Stimulated activated CD8-positive, alpha-beta memory T cell treated with anti-CD3 and anti-CD28 coated beads, Interleukin-12 subunit alpha, Interleukin-12 subunit beta, amount 100 ng/mL, for 4 hours (primary cell): ENCODE measurements at places on chromosomes 11 and 22.

DNA sequence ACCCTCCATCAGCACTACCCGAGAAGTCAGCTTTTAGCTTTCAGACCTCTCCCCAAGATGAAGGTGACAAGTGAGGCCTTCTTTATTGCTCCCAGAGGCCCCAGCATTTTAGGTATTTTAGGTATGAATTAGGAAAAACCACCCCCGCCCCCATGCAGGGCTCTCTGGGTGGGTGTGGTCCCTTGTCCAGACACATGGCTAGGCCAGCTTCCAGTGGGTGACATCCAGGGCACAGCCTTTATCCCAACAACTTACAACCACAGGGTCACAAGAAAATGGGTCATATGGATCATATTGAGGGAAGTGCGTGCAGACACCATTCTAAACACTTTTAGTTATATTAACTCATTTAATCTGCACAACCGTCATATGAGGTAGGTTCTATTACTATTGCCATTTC is 42.1 kb downstream of the RIBC2 start:
- no peak for DNase-seq

DNA sequence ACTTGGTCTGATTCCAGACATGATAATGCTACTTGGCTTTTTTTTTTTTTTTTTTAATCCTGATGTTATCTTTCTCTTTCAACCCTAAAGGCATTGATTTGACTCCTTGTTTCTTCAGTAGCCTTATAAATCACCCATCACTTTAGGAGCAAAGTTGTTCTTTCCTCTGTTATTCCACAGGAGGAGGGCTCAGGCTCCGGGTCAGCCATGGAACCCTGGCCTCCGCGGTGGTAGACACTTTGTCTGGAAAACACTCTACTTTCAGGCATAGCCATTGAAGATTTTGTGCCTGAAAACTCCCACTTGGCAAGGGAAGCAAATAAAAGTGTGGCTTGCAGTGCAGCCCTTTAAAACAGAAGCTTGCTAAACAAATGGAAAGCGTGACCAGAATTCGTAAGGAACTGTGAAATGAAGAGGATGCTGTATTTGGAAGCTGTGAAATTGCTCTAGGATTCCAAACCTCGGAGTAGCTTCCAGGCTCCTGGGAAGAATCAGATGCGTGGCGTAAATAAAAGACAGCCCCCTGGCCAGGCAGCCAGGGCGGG is 44.9 kb downstream of the ARHGAP8 start:
- DNase-seq = no peak

GRCh38 chr11:65338676-65339075 is 5.0 kb downstream of the DPF2 start:
- no peak for DNase-seq

- DNase-seq = no peak
Observed at GRCh38 chr22:43926349-43926710, 2.7 kb downstream of the PNPLA3 start.

DNA sequence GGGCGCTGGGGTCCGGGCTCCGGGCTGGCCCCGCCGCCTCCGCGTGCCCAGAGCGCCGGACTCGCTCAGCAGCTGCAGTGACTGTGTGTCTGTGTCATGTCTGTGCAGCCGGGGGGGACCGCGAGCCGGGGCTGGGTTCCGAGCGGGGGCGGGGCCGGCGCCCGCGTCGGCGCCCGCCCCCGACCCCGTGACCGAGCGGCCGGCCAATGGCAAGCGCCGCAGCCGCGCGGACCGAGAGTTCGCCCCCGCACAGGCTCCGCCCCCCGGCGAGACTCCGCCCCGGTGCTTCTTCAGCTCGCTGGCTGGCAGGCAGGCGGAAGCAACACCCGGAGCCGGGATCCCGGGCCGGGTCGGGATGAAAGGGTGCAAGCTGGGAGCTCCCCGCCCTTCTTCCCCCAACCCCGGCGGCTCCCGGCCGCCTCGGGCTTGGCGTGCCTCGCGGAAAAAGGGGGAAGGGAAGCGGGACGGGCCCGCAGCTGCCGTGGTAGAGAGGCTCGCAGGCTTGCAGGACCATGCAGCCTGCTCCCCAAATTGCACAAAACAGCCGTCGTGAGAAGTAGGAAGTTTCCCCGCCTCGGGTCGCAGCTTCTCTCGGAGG is 750 bp upstream of the LARGE1 start:
- DNase-seq = peak; percentile 65
